GM03348 (cell line): ENCODE measurements at places on chromosomes 7 and 10.
A peak's percentile ranks its signal among the peaks of the same experiment; 100 is the strongest.

- DNase-seq, result no peak
Observed at GRCh38 chr10:42113158-42113450, 525.3 kb downstream of the ZNF33B start.

DNA sequence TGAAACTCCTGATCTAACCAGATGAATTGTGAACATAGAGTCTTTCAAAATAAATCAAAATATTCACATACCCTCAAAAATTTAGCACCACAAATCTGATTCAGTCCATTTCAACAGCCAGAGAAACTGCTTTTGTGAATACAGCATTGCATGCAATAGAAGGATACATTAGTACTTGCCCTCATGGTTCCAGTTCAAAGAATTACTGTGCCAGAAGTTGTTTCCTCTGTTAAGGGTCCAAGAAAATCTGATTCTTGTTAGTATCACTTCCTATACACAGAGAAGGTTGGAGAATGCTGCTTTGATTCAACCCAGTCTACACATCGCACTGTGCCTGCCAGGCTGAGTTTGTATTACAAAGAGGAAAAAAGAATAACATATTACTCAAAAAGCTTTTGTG lies 115.6 kb downstream of the TFEC start:
- no peak for DNase-seq

GRCh38 chr10:29454250-29454649 lies 165.4 kb downstream of the LYZL1 start:
- no peak for DNase-seq

DNA sequence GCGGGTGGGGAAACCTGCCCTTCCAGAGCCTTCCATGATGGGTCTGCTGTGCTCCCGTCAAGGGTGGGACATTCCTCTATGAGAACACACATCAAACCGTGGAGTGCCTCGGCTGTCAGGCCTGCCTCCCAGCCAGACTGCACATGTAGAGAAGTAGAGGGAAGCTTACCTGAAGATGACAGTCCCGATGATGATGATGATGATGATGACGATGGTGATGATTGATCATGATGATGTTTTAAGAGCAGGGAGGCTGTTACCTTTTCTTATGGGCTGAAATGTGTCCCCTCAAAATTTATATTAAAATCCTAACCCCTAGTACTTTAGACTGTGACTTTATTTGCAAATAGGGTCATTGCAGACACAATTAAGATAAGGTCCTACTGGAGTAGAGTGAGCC lies 76.1 kb upstream of the ANLN start:
- no peak for DNase-seq

GRCh38 chr10:77268721-77269120 lies 368.9 kb downstream of the KCNMA1 start:
- DNase-seq, result no peak

DNA sequence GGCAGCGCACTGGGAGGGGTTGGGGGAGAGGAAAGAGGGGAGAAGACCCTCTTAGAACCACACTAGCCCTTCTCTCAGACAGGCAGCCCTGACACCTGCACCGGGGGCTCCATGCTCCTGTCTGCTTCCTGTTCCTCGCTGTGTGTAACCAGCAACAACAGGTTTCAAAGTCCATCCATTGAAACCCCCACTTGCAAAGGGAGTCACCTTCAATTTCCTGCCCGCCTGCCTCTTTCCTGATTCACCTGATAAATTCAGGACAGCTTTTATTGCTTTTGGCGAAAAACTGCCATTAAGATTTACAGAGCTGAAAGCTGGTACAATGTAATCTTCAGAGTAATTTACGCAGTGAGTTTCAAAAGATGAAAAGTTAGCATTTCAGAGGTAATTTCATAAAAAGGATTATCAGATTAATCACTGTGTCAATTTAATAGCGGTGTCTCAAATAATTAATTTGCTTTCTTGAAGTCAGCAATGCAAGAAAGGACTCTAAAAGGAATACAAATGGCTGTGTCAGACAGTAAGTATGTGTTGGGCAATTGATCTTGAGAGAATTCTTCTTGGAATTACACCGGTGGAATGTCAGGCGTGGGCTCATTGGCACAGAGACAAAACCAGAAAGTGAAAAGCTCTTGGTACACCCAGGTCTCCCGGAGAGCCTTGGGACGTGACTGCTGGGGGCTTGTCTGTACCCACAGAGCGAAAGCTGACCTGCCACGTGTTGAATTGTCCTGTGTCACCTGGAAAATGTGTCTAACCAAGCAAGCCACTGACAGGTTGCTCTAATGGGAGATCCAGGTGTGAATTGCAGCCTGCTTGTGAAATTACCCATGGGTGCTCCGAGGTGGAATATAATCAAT lies 60.7 kb downstream of the TMEM209 start:
- DNase-seq, result peak; percentile 77

DNA sequence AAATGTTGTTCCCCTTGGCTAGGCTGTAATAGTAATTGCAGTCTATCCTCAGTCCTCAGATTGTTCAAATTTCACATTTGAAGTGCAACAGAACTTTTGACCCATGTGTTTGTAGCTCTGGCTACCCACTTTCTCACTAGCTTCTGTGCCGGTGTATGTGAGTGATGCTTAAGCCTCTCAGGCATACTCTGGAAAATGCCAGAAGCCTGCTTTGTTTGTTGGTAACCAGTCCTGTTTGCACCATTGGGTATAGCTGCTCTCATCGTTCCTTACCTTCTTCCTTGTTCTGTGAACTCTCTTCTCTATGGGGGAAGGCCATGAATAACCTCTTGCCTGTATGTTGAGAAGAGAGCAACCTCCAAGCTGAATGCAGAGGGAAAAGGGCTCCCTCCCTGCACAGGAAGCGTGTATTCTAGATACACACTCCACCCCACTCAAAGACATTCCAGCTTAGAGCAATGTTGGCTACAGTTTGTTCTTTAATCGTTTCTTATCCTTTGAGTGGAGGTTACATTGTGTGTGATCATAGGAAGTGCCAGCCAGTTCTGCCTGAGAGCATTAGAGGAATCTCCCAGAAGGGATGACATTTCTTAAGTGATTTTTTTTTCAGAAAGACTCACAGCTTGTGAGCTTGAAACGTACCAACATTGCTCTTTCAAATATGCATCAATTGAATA lies 40.5 kb downstream of the C1QL3 start:
- no peak for DNase-seq

DNA sequence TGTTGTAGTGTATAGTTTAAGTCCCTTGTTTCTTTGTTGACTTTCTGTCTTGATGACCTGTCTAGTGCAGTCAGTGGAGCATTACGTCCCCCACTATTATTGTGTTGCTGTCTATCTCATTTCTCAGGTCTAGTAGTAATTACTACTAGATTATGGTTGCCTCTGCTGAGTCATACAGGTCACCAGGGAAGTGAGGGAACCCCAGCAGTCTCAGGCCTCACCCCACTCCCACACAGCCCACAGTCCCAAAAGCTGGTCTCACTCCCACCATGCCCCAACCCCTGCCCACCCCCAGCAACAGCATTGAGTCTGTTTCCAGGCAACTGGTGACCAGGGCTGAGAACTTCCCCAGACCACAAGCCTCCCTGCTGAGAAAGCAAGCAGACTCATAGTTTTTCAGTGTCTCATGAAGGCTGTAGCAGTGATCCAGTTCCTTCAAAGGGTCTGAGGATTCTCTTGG lies 88.0 kb downstream of the PLXDC2 start:
- DNase-seq, result no peak

- DNase-seq, result peak; percentile 68
Observed at GRCh38 chr7:142459551-142459963, 201.7 kb upstream of the PRSS58 start.

- no peak for DNase-seq
Observed at GRCh38 chr10:97279121-97279815, 13.2 kb downstream of the ARHGAP19 start.

GRCh38 chr10:78771808-78772455 lies 296.8 kb upstream of the ZMIZ1 start:
- no peak for DNase-seq

DNA sequence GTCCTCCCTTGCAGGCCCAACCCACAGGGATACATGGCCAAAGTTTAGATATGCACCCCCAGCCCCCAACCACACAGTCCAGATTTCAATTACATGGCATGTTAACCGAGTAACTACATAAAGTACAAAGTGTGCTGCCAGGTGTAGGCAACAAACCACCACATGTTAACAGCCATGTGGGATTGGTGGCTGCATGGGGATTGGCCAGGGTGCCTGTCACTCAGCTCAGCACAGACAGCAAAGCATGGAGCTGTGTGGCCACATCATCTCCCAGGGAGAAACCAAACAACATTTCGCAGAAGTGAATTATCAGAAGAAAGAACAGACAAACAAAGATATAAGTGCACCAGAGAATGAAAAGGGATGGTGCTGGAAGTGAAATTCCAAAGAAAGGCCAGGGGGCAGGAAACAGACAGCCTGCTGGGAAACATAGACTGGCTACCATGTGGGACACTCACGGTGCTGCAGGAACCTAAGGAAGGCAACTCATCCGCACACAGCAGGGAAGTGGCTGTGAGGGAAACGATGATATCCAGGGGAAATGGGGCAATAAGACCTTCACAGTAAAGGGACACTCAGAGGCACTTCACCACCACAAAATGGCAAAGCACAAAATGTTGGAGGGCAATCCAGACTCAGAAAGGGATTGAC lies 171.2 kb downstream of the PTPRN2 start:
- no peak for DNase-seq

- no peak for DNase-seq
Observed at GRCh38 chr7:3537210-3537875, 236.3 kb downstream of the SDK1 start.

- no peak for DNase-seq
Observed at GRCh38 chr7:17506095-17506494, 207.6 kb downstream of the AHR start.

DNA sequence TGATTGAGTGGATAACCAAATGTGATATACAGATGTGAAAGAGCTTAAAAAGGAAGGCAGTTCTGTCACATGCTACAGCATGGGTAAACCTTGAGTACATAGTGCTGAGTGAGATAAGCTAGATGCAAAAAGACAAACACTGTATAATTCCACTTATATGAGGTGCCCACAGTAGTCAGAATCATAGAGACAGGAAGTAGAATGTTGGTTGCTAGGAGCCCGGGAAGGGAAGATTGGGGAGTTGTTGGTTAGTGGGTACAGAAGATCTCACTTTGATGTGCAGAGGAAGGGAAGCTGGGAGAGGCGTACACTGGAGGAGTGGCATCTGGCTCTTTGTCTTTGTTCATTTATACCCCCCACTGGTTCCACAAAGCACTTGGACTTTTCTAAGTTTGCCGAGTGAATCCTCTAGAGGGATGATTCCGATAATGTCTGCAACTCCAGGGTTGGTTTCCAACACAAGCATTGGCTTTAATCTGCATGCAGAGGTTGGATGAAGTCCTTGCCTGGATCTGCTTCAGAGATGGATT lies 39.5 kb downstream of the TSPAN14 start:
- DNase-seq, result peak; percentile 50

GRCh38 chr10:30050411-30050810 lies 9.0 kb downstream of the JCAD start:
- no peak for DNase-seq
